Fibroblast of lung (primary cell): ENCODE measurements at places on chromosomes 12 and 14. TPM values are rescaled to one million over a fixed set of nuclear protein-coding genes. Genes with fewer than 3 reads are reported as not detected.

GRCh38 chr14:64681796-64682710, 22.2 kb upstream of the PLEKHG3 start:
- DNase-seq: peak; percentile 79

GRCh38 chr12:57522011-57522886, at the start of gene MBD6:
Gene MBD6, plus strand, starts transcription at chr12:57522824. Its CDS starts 1,480 bp downstream, at chr12:57524304.
- DNase-seq: peak; percentile 92

The MANSC1 gene
- total RNA-seq: 1.3 and 1.8 TPM in 2 replicates

The MAP3K9 gene
- total RNA-seq: under 0.01 and 0.17 TPM in 2 replicates

DNA sequence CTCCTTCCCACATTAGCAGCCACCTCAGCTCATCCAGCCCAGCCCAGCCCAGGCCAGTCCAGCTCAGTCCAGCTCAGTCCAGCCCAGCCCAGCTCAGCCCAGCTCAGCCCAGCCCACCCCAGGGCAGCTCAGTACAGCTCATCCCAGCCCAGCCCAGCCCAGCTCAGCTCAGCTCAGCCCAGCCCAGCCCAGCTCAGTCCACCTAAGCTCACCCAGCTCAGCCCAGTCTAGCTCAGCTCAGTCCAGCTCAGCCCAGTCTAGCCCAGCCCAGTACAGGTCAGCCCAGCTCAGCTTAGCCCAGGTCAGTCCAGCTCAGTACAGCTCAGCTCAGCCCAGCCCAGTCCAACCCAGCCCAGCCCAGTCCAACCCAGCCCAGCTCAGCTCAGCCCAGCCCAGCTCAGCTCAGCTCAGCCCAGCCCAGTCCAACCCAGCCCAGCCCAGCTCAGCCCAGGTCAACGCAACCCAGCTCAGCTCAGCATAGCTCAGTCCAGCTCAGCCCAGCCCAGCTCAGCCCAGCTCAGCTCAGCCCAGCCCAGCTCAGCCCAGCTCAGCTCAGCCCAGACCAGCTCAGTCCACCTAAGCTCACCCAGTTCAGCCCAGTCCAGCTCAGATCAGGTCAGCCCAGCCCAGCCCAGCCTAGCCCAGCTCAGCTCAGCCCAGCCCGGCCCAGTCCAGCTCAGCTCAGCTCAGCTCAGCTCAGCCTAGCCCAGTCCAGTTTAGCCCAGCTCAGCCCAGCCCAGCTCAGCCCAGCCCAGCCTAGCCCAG, 63.0 kb downstream of the TMEM121 start:
- no peak for DNase-seq

GRCh38 chr14:67240168-67240932, 885 bp upstream of the PALS1 start:
- DNase-seq: no peak

- no peak for DNase-seq
Measured at GRCh38 chr12:27620121-27620520, 76.1 kb upstream of the REP15 start.

The PPP4R4 gene
- 0.51 and 0.99 TPM in 2 replicates for total RNA-seq

The ANO6 gene
- 57.5 and 59.1 TPM in 2 replicates for total RNA-seq

DNA sequence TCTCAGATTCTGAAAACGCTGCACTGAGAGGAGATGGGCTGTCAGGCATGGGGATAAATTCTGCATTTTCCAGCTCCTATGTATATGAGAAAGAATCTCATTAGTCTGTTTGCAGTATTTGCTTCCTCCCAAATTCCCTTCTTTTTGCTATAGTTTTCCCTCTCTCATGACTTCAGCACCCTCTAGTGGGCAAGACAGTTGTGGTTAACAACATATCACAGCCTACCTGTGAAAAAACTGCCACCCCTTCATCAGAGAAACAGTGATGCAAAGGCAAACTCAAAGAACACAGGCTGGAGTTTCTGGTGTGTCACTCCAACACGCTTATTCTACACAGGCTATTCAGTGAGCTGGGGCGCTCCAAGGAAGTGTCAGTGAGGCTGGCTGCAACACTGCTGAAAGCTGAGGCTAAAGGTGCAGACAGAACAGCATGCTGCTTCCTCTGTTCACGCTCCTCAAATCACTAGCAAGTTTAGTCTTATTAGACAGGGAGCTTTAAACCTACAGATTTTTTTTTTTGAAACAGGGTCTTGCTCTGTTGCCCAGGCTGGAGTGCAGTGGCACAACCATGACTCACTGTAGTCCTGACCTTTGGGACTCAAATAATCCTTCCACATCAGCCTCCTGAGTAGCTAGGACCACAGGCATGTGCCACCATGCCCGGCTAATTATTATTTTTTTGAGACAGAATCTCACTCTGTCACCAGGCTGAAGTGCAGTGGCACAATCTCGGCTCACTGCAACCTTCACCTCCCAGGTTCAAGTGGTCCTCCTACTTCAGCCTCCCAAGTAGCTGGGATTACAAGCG, 19.3 kb downstream of the ZC2HC1C start:
- peak; percentile 70 for DNase-seq

The KLHDC1 gene
- 5.4 and 5.8 TPM in 2 replicates for total RNA-seq

The RNF212B gene
- not detected in 2 replicates for total RNA-seq

GRCh38 chr12:72673853-72674252, 401.7 kb downstream of the TRHDE start:
- DNase-seq: no peak

GRCh38 chr14:92800525-92800924, 6.4 kb downstream of the GOLGA5 start:
- no peak for DNase-seq

DNA sequence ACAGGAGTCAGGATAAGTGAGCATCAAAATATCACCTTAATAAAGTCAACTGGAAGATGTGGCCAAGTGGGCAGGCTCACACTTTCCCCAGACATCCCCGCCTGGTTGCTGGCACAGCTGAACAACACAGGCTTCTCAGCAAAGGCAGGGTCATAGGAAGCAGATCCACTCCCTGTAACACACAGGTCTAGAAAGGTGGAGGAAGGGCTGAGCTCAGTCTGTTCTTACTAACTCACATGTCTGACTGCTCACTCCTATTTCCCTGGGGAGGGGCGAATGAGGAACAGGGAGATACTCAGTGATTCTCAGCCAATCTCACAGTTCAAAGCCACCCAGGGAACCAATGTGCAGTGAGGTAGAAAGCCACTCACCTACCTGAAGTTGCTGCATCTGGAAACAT, 45.0 kb upstream of the AMN1 start:
- DNase-seq: peak; percentile 27

The HELB gene
- 2.6 and 3.1 TPM in 2 replicates for total RNA-seq

DNA sequence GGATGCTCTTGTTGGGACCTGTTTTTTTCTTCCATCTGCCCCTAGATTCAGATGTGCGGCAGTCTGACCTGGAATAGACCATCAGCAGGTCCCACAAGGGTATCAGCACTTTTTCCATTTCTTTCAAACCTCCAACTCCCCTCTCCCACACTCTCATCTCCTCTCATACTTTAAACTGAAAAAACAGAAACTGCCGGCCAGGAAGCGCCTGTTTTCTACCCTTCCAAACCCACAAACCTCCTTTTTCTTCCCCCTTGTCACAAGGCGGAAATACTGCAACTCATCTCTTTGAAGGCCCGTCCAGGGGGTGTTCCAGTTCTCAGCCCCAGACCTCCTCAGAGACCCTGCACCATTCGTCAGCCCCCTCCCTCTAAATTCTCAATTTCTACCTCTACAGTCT, 62.5 kb upstream of the FKBP4 start:
- DNase-seq: no peak

DNA sequence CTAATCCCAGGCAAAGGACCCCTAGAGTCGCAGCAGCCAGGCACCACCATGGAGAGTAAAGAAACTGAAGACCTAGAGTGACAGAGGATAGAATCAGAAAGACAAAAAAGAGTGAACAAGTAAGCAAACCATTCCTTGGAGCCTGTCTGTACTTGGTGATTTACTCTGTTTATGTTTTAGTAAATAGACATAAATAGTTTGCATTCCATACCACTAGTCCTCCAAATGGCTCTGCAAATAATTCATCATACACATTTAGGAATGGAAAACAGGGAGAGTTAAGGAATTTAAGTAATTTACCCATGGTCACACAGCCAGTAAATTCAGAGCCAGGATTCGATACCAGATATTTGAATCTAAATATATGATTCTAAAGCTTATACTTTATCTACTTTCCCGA, 2.8 kb downstream of the OLR1 start:
- DNase-seq: peak; percentile 45

GRCh38 chr12:115756271-115756670, 521.2 kb downstream of the MED13L start:
- DNase-seq: no peak

- DNase-seq: no peak
Measured at GRCh38 chr14:55705651-55706364, 125.8 kb downstream of the KTN1 start.

The C12orf56 gene
- total RNA-seq: 0.77 and 1.5 TPM in 2 replicates

DNA sequence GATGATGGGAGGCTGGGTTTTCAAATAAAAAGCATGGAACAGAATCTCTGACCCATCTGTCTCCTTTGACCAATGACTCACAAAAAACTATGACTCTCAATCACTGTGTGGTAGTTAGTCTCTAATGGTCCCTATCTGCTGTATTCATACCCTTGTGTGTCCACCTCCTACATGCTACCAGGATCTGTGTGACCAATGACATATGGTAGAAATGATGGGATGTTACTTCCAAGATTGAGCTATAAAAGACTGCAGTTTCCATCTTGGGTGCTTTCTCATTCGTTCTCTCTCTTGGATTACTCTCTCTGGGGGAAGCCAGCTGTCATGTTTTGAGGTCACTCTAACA, 144.7 kb upstream of the BTG1 start:
- peak; percentile 3 for DNase-seq

The LIN7A gene
- 9.5 and 22.8 TPM in 2 replicates for total RNA-seq

GRCh38 chr12:102438047-102438826, 42.1 kb downstream of the IGF1 start:
- no peak for DNase-seq

DNA sequence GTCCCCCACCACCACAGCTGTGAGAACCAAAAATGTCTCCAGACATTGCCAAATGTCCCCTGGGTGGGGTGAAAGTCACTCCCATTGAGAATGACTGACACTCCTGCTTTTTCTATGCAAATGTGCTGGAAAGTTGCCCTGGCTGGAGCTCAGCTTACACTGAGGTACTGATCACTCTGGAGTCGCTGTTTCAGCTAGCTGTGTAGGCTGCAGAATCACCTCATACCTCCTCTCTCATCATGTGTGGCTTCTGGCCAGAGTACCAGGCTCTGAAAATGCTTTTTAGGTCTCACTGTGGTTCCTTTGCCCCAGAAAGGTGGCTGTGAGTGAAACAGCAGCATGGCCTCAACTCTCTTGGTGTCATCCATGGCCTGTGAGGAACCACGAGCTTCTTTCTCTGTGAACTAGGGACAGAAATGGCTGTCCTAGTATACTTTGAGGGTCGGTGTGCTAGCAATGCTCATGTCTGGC, 414.4 kb downstream of the DPF3 start:
- DNase-seq: peak; percentile 47

DNA sequence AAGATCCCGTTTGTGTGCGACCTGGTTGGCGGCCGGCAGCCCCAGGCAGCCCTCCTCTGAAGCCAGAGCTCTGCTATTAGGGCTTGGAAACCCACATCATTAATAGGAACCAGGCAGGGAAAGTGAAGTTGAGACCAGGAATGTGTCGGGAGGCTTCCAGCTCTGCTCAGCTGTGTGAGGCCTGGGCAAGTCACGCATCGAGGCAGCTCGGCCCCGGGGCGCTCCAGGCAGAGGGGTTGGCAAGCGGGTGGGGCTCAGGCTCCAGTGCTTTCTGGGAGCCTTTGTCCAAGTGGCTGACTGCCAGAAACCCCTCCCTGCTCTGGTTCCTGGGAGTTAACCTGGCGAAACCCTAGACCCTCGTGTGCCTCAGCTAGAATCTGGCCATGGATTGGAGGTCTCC, 1151.7 kb downstream of the VRK1 start:
- DNase-seq: no peak

GRCh38 chr14:94885481-94886155, 115.7 kb upstream of the GSC start:
- DNase-seq: no peak

The NUAK1 gene
- total RNA-seq: 4.6 and 5.1 TPM in 2 replicates

GRCh38 chr12:18079541-18080246, 10.3 kb downstream of the RERGL start:
- DNase-seq: no peak

DNA sequence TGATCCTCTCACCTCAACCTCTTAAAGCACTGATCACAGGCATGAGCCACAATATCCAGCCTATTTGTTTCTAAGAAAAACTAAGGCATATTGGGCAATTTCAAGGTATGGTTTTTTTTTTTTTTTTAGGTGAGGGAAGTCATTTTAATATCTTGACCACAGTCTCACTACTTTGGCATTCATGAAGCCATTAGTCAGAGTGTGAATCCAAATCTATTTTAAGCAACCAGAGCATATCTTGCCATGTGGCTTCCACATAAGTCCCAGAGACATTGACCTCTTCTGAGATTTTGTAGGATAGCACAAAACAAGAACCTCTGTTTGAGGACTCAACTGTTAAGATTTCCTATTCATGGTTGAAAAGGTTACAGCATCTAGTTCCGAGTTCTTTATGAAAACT, 130.3 kb upstream of the RBM19 start:
- DNase-seq: no peak

DNA sequence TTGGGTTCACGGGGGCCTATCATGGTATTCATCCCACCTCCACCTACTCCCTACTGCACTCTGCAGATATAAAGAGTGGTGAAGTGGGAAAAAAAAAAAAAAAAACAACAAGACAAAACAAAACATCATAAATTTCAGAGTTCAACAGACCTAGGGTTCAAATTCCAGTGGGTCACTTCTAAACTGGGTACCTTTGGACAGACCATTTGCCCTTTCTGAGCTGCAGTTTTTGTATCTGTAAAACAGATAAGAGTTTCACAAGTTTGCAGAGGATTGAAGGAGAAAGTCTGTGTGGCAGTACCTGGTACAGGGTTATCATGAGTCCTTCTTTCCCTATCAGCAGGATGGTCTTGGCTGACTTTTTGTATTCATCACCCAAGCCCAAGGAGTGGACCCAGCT, 211.2 kb upstream of the EEA1 start:
- DNase-seq: no peak

- peak; percentile 89 for DNase-seq
Measured at GRCh38 chr14:65170768-65171507, 68.6 kb upstream of the MAX start.

GRCh38 chr12:3962631-3963483, 89.7 kb upstream of the PARP11 start:
- DNase-seq: no peak

The NEUROD4 gene
- total RNA-seq: not detected in 2 replicates

DNA sequence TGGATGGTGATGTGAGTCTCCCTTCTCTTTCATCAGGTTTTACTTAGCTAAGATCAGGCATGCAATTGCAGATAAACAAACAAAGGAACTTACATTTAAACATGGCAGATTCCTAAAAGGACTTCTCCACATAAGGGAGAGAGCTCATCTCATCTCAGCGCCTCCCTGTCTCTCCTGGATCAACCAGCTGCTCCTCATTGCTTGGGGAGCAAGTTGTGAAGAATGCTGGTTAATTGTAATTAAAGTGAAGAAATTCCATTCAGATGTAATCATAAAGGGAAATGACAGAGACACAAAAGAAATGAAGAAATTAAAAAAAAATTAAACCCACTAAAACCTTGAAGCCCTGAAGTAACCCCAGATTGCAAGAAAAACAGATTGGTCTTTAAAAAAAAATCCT, 104.4 kb upstream of the DIO2 start:
- DNase-seq: no peak

DNA sequence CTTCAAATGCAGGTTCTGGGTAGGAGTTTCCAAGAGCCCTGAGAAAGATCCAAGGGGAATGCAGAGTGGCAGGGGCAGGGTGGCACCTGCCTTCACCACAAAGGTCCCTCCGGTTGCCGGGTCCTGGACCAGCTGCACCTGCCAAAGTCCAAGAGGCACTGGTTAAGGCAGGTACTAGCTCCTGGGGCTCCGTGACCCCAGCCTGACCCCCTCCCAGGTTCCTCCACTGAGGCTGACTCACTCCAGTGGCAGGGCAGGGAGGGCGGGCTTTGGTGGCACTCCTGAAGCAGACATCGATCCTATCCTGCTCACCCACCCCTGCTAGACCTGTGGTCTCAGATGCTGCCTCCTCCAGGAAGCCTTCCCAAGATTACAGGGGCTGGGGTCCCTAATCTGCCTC, 11.4 kb downstream of the RPS6KL1 start:
- DNase-seq: no peak
